ENCODE measurements at places on chromosomes 1 and 21. TPM values are rescaled to one million over a fixed set of nuclear protein-coding genes. Genes with fewer than 3 reads are reported as not detected.

Gene ETV3L
- total RNA-seq = not detected

Gene ADSS2
- total RNA-seq = 53.7 TPM

Gene PHACTR4
- 5.2 TPM for total RNA-seq

Gene TRIM67
- not detected for total RNA-seq

Gene PADI2
- not detected for total RNA-seq

Gene CITED4
- 3.3 TPM for total RNA-seq

Gene ASCL5
- not detected for total RNA-seq

Gene RBM34
- 65.9 TPM for total RNA-seq

Gene LIPI
- total RNA-seq = not detected

Gene DIO1
- total RNA-seq = not detected

Gene KLHDC9
- total RNA-seq = 1.3 TPM

Gene CAPN8
- total RNA-seq = under 0.01 TPM

Gene ARHGEF10L
- total RNA-seq = 20.8 TPM

Gene GPBP1L1
- total RNA-seq = 101 TPM

Gene RORC
- total RNA-seq = not detected

Gene MEX3A
- total RNA-seq = 0.89 TPM

Gene DDR2
- 316 TPM for total RNA-seq

Gene SPATA45
- total RNA-seq = not detected

Gene PLPP3
- 14.2 TPM for total RNA-seq

Gene ZNF695
- total RNA-seq = 2.2 TPM

Gene KCNH1
- total RNA-seq = 0.22 TPM

Gene GFI1
- 0.11 TPM for total RNA-seq

Gene ADAM30
- not detected for total RNA-seq

Gene C4BPB
- not detected for total RNA-seq

Gene C1orf94
- total RNA-seq = 0.12 TPM

Gene HSF2BP
- total RNA-seq = 1.00 TPM

Gene LZIC
- total RNA-seq = 33.1 TPM

Gene LCE1E
- not detected for total RNA-seq

Gene LCE1F
- not detected for total RNA-seq

Gene ZBTB8OS
- total RNA-seq = 29.8 TPM

Gene EPHA8
- not detected for total RNA-seq

Gene OR2AK2
- 0.25 TPM for total RNA-seq

Gene C1orf122
- 205 TPM for total RNA-seq

Gene OR2T27
- total RNA-seq = not detected

Gene IGFN1
- total RNA-seq = 4.6 TPM

Gene F13B
- not detected for total RNA-seq

Measured in uterine smooth muscle cell (primary cell).